ENCODE measurements at places on chromosomes 1 and 21.
A peak's percentile ranks its signal among the peaks of the same experiment; 100 is the strongest.

DNA sequence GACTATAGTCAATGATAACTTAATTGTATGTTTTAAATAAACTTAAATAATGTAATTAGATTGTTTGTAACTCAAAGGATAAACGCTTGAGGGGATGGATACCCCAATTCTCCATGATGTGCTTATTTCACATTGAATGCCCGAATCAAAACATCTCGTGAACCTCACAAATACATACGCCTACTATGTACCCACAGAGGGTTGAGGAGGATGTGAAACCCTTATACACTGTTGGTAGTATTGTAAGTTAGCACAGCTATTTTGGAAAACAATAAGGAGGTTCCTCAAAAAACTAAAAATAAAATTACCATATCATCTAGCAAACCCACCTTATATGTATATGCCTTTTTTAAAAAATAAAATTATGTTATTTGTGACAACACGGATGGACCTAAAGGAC lies 198.6 kb downstream of the MRPL39 start:
- no peak for DNase-seq

DNA sequence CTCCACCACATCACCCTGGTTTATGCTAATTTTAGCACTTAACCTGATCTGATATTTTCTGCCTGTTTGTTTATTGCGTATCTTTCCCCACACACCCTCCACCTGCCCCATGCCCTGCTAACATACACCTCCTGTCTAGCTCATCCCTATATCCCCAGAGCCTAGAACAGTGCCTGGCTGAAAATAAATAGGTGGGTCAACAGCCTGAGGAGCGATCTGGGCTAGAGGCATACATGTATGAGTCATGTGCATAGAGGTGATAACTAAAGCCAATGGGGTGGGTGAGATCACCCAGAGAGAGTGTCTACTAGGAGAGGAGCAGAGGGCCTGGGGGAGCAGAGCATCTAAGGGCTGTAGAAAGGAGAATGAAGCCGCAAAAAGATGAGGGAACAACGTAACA lies 2.7 kb downstream of the HTR1D start:
- no peak for DNase-seq

GRCh38 chr1:202540448-202540847 lies 169.8 kb downstream of the SYT2 start:
- DNase-seq, result no peak

GRCh38 chr1:50658459-50659076 lies 235.3 kb upstream of the DMRTA2 start:
- DNase-seq, result peak; percentile 4

GRCh38 chr1:223737342-223737741 lies 25.0 kb downstream of the CAPN2 start:
- no peak for DNase-seq

DNA sequence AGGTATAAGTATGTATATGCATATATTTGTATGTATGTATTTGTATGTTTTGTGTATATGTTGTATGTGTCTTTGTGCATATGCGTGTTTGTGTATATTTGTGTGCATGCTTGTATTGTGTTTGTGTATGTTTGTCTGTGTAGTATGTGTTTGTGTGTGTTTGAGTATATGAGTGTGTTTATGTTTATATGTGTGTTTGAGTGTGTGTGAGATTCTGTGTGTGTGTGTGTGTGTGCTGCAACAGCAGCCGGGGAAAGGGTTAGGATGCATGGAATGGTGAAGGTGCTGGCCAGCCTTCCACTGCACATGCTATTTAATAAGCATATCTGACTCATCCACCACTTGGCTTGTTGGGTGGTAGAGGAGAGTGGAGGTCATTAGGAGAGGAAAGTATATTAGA lies 46.6 kb upstream of the RAB4A start:
- no peak for DNase-seq

DNA sequence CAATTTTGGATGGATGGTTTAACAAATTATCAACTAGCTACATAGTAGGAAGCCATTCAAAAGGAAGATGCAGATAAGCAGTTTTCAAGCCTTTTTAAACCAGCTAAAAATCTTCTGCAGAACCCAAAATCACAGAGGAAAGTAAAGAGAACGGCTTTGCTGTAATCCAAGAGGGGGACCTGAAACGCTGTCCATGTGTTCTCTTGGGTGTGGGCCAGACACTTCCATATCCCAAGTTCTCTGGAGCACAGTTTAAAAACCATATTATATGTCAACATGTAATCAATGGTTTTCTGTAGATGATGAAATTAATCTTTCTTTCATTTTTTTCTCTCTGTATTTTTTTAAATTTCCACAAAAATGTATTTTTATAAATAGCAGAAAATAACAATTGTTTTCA lies 90.5 kb downstream of the SELENOF start:
- DNase-seq, result no peak

- DNase-seq, result peak; percentile 53
Observed at GRCh38 chr1:109161858-109162606, 48.1 kb downstream of the ELAPOR1 start.

DNA sequence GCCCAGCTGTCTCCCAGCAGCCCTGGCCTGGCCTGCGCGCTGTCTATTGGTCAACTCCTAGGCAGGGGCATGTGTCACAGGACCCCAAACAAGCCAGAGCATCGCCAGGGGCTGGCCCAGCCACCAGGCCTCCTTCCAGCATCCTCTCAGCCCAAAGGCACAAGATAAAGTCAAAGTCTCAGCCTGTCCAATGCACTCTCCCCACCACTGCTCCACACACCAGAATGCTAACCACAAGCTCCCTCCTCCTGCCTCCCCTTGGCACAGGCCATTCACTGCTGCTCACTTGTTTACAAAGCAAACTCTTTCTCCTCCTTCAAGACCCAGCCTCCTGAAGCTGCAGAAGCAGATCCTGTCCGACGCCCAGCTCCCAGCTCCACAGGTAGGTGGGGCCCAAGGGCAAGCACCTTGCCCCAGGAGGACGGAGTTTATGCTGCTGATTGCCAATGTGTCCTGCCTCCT lies 133.4 kb downstream of the DMRTB1 start:
- no peak for DNase-seq

- DNase-seq, result no peak
Observed at GRCh38 chr1:220892997-220893700, 13.9 kb downstream of the HLX start.

DNA sequence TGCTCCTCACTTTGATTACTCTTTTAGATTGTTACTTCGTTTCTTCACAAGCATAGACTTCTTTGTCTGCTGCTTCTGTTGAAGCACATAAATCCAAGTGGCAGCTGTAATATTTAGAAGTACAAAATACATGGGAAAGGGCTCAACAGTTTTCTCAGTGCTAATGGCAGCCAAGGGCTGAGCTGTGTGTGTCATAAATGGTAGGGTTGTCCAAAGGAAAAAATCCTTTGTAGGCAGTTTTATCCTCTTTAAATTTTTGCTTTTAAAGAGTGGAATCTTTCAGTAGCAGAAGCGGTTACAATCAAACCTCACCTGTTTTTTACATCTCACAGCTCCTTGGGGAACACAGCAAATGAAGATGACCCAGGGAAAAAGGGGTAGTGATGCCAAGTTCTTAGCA lies 650.8 kb downstream of the PLPP3 start:
- no peak for DNase-seq

DNA sequence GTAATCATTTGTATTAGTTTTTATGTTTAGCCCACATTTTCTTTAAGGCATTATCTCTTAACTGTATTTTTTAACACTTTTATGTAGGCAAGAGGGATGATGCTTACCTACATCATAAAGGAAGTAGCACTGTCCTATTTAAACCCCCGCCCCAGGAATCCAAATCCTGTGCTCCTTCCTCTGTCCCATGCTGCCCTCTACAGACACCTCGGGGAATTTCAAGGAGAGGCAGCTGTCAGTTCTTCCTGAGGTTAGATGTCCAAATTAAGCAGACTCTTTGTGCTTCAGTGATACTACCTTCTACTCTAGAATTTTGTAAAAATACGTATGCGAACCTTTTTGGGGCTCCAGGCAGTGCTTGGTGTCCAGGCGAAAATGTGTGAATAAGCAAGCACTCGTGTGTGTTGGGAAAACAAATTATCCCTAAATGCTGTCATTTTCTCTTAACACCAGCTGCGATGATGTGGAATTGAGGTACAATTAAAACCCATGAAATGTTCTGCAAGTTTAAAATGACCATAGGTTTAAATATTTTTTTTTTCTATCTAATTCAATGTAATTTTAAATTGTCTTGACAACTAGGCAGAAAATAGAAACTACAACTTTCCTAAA lies 19.2 kb downstream of the CRCT1 start:
- peak; percentile 4 for DNase-seq

- DNase-seq, result no peak
Observed at GRCh38 chr1:205800981-205801703, 11.9 kb downstream of the SLC41A1 start.

All from kidney epithelial cell (primary cell).